Germinal center (tissue), 1 donor: ENCODE measurements at places on chromosomes 2 and 18.

DNA sequence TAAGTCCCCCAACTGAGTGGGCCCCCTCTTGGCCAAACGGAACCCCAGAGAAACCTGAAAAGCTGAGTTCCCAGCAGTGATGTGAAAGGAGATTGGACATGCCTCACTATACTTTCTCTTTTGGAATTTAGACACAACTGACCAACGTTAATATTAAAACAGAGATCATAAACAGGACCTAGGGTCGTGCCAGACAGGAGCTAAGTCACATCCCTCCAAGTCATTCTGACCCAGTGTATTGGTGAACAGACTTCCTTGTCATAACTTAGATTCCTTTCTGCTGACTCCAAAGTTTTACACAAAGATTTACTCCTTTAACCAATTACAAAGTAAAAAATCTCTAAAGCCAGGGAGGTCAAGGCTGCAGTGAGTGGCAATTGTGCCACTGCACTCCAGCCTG, 46.9 kb downstream of the UXS1 start:
- no peak for DNase-seq

GRCh38 chr2:236177604-236177966, 9.4 kb upstream of the GBX2 start:
- peak; percentile 59 for DNase-seq

DNA sequence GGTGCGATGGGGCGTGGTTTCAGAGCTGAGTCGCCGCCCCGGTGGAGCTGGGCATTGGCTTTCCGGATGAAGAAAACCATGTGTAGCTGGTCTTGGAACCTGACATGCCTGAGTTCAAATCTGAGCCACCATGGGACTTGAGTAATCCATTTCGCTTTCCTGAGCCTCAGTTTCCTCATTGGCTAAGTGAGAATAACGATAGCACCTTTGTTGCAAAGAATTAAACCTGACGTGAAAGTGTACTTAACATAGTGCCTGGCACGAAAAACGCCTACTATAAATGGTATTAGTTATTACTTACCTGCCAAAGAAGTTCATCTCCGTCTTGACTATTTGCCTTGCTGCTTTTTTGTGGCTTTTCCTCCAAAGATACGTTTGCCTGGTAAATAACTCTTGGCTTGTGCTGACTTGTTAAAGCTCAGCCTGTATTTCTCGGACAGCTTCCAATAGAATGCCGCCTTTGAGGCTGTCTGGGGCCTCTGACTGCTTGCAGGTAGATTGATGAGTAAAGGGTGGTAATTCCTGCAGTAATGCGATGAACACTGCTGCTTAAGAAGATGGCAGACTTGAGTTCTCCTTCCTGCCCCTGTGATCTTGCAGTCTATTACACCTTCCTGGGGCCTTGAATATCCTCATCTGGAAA, 1.3 kb downstream of the CDCA7 start:
- DNase-seq = no peak

DNA sequence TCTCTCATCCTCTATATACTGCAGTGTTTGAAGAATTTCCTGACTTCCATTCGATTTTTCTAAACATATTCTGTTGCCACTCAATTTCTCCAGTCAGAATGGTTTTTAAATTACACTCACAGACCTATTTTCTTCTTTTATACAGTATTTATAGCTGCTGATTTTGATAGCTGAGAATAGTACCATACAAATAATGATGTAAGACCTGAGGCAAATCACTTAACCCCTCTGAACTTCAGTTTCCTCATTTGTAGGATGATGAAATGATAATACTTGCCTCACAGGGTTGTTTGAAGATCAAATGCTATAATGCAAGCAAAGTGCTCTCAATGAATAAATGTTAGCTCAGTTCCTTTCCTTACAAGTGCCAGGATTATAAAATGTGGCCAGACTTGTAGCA, 241.8 kb downstream of the CPS1 start:
- DNase-seq = no peak

DNA sequence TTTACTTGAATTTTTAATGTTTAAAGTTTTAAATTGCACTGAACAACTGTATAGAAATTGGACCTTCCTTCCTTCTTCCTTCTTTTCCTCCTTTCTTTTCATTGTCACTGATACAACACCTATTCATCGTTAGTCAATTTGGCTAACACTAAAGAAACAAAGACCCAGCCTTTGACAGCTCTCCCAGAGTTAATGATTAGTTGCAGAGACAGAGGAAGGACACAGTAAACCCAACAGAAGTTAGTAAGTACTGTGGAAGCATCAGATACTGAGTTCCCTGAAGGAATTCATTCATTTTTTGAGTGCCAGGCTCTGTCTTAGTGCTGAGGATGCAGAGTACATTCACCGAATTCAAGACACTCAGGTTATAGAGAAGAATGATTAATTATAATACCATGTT, 77.9 kb upstream of the RAB27B start:
- no peak for DNase-seq

- DNase-seq = no peak
Measured at GRCh38 chr18:21761471-21762115, 21.0 kb downstream of the MIB1 start.

GRCh38 chr18:79789901-79790890, 7.5 kb upstream of the KCNG2 start:
- no peak for DNase-seq

DNA sequence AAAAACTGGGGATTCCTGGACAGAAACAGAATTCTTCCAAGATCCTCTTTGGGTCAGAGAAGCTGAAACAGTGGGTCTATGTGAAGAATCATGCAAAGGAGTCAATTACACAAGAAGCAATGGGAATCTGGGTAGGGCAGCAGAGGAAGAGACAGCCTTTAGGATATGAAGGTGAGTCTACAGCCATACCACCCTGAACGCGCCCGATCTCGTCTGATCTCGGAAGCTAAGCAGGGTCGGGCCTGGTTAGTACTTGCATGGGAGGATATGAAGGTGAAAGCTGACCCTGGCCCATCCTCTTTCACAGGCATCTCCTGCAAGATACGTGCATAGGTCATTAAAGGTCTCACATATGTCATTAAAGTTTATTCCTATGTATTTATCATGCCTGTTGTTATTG, 1080.9 kb upstream of the FANCL start:
- DNase-seq = no peak
